ENCODE measurements at places on chromosomes 2 and 18.

GRCh38 chr18:63550068-63550467 lies 7.9 kb downstream of the SERPINB12 start:
- peak; percentile 35 for DNase-seq

DNA sequence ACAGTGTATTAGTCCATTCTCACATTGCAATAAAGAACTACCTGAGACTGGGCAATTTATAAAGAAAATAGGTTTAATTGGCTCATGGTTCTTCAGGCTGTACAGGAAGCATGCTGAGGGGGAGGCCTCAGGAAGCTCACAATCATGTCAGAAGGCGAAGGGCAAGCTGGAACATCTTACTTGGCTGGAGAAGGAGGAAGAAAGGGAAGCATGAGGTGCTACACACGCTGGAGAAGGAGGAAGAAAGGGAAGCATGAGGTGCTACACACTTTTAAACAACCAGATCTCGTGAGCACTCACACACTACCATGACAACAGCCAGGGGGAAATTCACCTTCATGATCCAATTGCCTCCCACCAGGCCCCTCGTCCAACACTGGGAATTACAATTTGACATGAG lies 95.3 kb upstream of the FAM110C start:
- DNase-seq = no peak

DNA sequence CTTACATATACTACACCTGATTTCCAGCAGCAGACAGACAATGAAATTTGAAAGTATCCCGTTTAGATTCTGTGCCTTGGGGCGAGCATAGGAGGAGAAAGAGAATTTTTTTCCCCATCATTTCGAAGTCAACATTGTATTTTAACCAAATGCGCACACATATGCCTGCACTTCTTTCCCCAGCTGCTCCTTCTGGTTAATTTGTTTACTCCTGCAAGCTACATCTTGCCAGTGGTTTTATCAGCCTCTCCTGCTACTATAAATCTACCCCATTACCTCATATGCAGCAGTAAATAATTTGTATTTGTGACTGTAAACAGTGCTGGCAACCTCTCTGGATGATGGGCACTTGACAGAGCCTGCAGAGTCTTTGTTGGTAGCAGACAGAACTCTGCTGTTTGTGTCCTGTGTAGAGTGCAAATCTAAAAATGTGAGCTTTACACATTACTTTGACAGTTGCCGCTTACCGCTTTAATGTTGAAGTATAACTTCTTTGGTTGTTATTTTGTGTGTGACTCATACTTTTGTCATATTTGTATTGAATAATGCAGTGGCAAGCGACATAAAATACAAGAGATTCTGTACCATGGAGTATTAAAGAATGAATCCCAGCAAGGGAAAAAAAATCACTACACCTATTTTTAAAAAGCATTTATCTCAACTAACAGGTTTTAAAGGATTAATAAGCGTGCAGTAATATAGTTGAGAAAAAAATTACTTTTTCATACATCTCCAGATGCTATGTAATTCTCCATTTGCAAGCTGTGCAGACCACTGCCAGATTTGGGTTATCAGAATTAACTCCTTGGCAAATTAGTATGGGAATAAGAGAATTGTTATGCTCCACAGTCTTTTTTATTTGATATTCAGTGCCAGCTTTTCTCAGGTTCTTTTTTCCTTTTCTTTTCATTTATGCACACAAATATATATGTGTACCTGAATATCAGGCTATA lies 536.8 kb downstream of the XIRP2 start:
- peak; percentile 57 for DNase-seq

DNA sequence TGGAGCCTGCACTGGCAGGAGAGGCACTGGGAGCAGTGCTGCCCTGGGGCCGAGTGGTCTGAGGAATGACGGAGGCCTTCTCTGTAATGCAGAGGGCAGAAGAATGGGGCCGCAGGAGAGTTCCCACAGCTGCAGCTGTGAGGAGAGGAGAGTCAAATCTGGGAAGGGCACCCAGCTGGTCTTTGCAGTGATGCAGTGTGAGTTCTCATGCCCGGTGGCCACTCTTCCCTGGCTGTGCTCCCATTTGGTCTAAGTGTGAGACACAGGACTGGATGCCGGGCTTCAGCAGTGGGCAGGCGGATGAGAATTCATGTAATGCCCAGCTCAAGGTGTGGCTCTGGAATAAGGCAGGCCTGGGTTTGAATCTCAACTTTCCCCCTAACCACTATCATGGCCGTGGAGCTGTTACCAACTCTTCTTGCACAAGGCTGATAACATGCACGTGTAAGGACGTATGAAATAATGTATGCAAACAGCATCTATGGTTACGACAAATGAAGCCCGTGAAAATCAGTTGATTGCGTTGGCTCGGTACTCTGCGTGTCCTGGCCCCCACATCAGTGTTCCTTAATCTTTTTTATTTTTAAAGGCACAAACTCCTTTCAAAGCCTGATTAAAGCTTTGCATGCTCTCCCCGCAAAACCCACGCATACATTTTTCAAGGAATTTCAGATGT lies 71.6 kb downstream of the ACKR3 start:
- no peak for DNase-seq

DNA sequence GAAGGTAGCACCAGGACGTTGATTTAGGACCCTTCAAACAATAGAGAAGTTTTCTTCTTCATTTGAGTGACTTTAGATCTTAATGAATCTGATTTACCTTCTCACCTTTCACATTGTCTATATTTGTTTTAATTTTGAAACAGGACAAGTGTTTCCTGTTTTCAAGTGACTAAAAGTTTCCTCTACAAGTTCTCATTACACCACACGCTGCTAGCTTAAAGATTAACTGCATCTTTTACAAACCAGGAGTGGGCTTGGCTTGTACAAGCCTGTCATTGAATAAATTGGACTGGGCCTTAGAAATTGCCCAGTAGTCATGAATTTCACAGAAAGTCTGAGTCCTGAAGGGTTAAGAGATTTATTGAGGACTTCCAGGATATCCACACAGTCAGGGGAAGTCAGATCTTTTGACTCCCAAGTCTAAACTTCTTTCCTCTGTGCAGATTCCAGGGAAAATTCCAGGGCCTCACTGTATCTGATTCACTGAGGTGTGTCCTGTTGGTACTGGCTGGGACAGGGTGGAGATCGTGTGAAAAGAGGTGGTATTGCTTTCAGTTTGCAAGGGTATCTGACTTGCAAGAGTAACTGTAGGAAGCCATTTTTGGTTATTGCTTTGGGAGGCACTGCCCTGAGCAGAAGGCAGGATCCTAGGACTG lies 3.4 kb downstream of the SGPP2 start:
- DNase-seq = no peak

DNA sequence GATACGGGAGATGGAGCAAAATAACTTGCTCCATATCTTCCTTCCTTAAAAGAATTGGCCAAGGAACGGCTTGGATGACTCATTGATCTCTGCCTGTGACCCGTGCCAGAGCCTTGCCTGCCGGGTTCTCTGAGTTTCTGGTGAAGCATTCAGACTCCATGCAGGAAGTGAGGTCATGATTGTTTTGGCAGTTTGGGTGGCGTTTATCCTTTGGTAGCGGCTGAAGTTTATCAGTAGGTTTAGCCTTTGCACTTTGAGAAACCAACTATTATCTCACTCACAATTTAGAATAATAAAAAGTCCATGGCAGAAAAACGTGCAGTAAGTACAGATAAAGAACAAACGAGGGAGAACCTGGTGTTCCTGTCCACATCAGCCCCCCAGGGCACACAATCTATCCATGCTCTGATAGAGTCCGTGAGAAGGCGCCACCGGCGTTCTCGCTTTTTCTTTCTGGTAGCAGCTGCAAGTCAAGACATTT lies 15.0 kb upstream of the CTAGE1 start:
- DNase-seq = peak; percentile 90

DNA sequence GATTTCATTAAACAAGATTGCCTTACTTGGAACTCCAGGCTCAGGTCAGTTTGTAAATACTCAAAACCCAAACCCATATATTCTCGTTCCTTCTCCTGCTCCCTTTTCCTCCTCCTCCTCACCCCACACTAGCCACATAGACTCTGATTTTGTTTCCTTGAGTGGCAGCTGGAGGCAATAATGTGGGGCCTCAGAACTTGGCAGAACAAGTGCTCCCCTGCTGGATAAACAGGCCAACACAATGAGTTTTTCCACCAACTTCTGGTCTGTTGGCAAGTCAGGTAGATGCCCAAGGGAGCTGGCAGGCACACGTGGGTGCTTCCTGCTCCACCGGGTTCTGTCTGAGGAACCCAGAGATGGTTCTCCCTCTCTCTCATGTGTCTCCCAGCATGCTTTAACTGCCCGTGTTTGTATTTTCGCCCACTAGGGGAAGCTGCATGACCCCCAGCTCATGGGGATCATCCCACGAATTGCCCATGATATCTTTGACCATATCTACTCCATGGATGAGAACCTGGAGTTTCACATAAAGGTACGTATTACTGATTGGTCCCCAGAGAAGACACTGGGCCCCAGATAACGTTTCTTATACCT lies 61.9 kb downstream of the KIF5C start:
- peak; percentile 29 for DNase-seq

- no peak for DNase-seq
Observed at GRCh38 chr2:20674309-20674965, 7.5 kb downstream of the GDF7 start.

- no peak for DNase-seq
Observed at GRCh38 chr2:94982156-94982555, 43.4 kb upstream of the MAL start.

GRCh38 chr2:171545086-171545485 lies 22.8 kb downstream of the CYBRD1 start:
- no peak for DNase-seq

- DNase-seq = no peak
Observed at GRCh38 chr2:47058003-47058931, 96.8 kb downstream of the STPG4 start.

DNA sequence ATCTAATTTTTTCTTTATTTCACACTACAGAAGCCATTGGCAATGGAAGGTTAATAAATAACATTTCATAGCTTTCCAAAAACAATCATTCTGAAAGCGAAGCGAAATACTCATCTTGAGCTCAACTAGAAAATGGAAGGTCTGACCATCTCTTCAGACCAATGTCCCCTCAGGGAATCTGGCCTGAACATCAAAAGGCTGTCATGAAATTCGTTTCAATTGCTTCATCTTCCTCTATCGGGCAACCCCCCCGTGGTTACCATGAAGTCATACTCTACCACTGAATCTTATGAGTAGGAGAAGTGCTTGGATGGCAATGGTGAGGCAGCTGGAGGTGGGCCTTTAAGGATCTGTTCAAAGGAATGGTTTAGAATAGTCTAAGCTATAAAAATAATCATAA lies 22.9 kb upstream of the CYTIP start:
- DNase-seq = no peak

GRCh38 chr2:147331790-147332419 lies 512.9 kb upstream of the ACVR2A start:
- DNase-seq = peak; percentile 79

- DNase-seq = no peak
Observed at GRCh38 chr2:25250331-25251070, 82.1 kb upstream of the POMC start.

DNA sequence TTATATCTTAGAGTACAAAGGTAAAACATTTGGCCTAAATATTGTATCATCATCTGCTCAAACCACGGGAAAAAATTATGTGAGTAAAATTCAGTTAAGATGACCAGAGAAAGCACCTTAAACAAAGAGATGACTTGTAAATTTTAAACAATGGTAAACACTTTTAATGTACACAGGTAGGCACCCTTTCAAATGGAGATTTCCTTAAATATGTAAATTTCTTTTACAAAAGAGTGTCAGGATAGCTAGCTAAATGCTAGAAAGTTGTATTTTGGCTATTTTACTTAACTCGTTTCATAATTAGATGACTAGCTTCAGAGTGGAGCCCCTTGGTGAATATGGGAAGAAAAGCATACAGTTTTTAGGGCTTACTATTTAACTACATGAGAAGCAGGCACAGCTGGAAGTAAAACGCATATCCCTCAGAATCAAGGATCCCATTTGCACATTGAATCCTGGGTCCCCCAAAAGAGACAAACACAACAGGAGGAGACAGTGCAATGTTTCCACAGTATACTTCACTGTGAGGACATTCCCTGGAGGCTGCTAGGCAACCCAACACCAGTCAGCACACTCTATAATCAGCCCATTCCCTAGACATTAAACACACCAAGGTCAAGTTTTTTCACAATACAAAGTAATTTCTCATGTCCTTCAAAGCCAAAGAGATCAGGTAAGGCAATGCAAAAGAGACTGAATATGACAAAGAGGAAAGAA lies 1154.4 kb downstream of the DPP10 start:
- DNase-seq = no peak

DNA sequence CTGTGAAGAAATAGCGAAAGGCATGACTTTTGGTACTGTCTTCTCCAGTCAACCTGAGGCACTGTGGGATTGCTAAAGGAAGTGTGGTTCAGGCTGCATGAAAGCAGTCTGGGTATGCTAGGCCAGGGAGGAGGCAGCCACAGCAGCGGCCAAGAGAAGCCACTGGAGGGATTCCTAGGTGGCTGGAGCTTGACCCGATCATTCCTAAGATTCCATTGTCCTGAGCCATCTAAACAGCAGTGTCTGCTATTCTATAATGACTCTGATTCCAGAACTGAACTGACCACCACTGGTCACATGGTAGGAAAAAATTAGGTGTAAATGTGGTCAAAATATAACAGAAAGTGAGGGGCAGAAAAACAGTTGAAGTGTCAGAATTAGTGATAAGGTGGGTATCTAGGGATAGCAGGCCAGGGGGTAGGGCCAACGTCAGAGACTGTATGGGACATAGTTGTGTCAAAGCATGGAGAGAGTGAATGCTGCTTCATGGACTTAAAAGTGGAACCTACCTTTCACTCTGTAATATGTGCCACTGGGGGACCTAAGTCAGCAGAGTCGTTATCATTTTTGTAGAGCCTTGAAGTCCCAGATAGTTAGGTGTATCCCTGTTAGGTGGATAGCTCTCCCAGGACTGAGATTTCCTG lies 204.6 kb downstream of the CTNNA2 start:
- peak; percentile 2 for DNase-seq

- no peak for DNase-seq
Observed at GRCh38 chr2:197211881-197212342, 98.7 kb downstream of the ANKRD44 start.

- DNase-seq = peak; percentile 55
Observed at GRCh38 chr2:158184556-158185343, 83.1 kb downstream of the UPP2 start.

GRCh38 chr2:241770936-241771285 lies 5.7 kb upstream of the GAL3ST2 start:
- no peak for DNase-seq

GRCh38 chr18:46341986-46342525 lies 237.9 kb downstream of the HAUS1 start:
- no peak for DNase-seq

DNA sequence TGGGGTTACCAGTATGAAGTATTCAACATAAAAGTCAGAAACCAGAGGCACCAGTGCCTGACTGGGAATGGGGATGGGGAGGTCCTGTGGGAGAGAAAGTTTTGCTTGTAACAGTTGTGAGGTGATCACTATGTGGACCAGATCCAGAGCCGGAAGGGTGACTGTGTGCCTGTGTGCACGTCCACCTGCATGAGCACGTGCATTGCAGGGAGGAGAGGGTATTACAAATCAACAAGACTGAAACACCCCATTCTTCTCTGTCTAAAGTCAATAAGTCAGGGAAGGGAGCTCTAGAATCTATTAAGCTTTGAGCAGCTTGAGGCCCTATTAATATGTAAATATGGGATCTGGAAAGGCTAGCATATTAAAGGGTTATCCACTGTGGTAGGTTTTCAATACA lies 241.0 kb upstream of the ACVR2A start:
- no peak for DNase-seq

- peak; percentile 79 for DNase-seq
Observed at GRCh38 chr2:230738924-230739323, 26.3 kb downstream of the CAB39 start.

GRCh38 chr2:74944987-74945787 lies 13.3 kb upstream of the POLE4 start:
- no peak for DNase-seq
